ENCODE measurements at places on chromosomes 11 and 22.

DNA sequence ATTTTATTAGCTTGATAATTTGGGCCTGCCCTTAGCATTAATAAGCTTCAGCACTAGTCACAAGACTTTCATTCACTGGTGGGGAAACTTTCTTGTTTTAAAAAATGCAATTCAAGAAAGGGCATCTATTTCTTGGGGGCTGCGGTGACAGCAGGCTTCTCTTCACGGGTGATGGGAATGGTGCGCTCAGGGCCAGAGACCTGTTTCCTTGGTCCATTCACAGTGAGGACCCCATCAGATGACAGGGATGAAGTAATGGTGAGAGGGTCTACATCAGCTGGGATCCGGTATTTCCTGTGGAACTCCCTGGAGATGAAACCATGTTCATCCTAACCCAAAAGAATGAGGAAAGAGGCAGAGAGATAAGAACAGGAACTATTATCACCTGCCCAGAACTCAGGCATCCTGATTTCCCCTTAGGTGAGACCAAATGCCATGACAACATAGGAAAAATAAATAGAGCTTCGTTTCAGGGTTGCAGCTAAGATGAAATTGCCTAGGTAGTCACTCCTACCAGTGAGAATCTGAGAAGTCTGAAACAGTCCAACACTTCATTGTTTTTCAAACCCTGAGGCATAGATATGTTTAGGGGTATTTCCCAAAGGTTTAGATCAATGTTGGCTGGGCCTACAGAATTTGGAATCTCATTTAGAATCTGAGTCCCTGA, 2.8 kb downstream of the CRYAB start:
- DNase-seq: no peak

- DNase-seq: no peak
Measured at GRCh38 chr11:68149417-68149816, 28.2 kb upstream of the CHKA start.

DNA sequence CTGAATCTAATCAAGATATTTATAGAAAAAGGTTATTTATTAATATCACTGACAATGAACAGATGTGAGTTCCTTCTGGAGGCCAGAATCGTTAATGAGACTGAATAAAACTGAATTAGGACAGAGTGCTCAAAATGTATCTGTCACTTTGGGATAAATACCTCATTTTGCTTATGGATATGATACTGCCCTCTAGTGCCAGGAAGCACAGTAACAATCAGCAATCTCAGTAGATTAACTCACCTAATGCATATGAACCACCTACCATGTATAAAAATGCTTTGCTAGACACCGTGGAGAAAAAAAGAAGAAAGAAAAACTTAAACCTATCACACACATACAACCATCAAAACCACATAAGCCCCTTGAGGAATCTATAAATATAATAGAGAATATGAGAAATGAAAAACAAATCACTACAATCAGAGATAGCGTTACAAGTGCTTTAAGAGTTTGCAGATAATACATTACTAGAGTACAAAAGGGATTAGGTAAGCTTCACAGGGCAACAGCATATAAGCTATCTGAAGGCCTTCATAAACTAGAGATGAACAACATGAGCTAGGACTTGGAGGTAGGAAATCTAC, 117.4 kb downstream of the SGSM3 start:
- DNase-seq: no peak

DNA sequence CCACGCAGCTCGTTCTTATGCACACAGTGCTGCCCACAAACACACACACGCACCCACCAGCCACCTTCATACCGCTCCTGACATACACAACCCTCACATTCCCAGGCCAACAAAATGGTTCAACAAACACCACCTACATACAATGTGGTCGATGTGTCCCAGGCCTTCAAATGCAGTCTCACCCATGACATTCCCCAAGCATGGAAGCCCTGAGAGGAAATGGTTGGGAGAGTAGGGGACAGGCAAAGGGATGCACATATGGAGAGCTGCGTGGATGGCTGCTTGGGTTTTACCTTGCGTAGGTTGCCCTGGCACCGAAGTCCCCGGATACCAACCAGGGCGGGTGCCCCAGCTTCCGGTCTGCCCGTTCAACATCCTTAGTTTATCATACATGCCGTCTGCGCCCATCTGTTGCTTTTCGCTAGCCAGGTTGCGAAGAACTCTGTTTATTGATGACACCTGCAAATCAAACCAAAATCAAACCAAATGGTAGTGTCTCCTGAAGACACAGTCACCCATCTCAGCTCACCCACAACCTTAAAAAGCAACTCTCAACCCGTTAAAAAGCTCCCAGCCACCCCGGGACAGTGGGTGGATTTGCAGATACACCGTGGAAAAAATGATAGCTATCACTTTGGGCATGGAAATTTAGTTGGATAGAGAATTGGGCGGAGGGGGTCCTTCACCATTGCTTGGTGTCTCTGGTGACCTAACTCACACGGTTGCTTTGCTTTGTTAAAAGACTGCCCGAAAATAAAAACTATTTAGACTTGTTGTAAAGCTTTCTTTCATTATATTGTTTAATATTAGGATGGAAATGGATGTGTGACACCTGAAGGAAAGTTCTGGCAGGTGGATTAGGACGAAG, 10.5 kb downstream of the PAX6 start:
- DNase-seq: no peak

DNA sequence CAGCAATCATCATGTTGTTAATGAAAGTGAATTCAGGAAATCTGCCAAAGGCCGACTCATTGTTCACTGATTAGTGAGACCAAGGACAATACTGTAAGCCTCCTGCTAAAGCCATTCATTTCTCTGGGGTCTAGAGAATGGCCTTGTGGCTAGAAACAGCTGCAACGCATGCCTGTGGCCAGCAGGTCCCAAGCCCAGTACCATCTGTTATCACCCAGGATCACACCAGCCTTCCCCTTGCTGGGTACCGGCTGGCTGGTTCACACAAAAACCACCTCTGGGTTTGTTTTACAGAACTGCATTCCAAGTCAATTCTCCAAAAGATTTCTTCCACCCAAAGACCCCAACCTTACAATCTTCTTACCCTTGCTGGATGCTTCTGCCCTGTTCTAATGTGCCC, 1.1 kb downstream of the PLAAT5 start:
- no peak for DNase-seq

DNA sequence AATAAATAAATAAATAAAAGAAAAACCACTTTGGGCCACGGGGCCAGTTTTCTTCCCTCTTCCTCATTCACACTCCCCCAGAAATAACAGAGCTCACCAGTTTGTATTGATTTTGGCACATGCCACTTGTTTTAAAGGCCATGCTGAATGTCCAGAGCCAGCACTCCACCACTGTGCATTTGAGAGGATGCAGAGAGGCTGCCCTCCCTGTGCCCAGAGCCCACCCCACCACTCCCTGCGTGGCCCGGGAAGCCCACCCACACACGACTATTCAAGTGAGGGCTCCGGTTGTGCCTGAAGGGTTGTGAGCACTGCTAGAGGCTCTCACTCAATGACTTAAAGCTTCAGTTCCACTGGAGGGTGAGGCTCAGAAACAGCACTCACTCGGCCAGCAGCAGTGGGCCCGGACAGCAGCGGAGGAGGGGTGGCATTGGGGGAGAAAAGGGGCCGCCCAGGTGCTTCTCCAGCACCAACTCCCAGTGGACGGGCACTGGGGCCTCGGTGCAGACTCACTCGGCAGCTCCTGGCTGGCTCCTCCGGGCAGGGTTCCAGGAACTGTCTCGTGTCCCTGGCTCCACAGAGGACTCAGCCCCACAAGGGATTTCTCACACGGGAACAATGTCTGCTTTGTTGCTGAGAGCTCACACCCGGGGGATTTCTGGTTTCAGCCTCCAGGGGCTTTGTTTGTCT, 112.7 kb downstream of the SHANK2 start:
- DNase-seq: no peak

DNA sequence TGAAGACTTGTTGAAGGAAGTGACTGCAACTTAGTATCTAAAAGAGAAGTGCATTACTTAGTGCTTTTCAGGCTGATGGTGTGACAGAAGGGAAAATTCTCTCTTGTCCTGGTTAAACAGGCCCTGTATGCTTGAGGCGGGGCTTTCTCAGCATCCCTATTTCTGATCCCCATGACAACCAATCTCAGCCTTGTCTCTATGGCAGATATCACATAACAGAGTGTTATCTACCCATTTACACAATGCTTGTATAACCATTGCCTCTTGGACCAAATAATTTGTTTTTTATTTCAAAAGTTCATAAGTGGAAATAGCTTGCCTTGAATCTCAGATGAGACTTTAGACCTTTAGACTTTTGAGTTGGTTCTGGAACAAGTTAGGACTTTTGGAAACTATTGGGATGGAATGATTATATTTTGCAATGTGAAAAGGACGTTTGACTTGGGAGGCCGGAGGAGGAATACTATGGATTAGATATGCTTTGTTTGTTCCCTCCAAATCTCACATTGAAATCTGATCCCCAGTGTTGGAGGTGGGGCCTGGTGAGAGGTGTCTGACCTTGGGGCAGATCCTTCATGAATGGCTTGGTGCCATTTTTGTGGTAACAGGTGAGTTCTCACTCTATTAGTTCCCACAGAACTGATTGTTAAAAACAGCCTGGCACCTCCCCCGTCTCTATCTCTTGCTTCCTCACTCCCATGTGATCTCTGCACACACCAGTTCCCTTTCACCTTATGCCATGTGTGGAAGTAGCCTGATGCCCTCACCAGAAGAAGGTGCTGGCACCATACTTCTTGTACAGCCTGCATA, 3.1 kb upstream of the GLYAT start:
- no peak for DNase-seq

DNA sequence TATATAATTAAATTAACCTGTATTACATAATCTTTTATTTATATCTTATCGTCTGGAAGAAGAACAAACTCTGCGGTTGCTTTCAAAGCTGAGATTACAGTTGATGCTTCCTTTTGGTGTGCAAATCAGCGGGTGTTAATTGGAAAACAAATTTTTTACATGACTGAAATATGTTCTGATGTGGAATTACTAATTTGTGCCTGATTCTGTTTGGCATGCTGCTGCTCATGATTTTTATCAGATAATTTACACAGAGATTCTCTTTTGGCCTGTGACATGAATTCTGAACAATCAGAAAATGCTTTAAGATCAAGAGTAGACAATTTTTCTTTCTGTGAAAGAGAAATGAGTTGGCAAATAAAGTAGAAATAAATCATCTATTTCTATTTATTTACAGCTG, 510.8 kb downstream of the NELL1 start:
- DNase-seq: no peak

- no peak for DNase-seq
Measured at GRCh38 chr22:27705408-27706080, 96.0 kb downstream of the MN1 start.

DNA sequence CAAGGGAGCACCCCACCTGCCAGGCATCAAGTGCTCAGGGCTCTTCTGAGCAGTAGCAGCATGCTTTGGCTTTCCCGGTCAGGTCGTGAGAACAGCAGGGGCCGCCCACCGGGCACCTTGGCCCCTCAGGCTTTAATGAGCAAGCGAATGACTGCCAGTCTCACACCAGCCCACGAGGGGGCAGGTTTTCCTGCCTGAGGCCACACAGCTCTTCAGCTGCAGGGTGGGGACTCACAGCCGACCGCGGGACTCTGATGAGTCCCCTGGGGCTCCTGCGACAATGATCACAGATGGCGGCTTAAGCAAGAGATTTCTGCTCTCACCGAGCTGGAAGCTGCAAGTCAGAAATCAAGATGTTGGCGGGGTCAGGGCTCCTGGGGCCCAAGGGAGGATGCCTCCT, 14.3 kb upstream of the FGF19 start:
- no peak for DNase-seq

GRCh38 chr11:15034687-15035267, 38.6 kb upstream of the CALCB start:
- DNase-seq: no peak

GRCh38 chr11:121767433-121767832, 314.7 kb upstream of the SORL1-AS1 start:
- DNase-seq: no peak

DNA sequence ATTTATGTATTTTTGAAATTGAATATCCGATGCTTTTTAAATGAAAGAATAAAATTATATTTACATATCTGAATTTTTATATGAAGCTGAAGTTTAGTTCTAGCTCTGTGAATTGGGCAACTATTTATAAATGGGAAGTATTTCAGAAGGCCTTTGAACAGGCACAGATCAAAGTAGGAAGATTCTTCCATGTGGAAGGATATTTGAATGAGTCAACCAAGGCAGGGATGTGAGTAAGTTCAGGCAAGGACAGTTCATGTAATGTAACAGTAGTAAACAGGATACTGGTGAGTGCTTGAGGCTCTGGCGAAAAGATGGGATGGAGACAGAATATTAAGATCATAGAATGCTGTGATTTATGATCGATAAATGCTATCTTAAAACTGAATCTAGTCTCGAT, 417.8 kb upstream of the CCDC179 start:
- DNase-seq: no peak

GRCh38 chr11:11025087-11025486, 167.2 kb upstream of the ZBED5 start:
- no peak for DNase-seq
